ENCODE measurements at places on chromosomes 12 and 14.
A peak's percentile ranks its signal among the peaks of the same experiment; 100 is the strongest.

DNA sequence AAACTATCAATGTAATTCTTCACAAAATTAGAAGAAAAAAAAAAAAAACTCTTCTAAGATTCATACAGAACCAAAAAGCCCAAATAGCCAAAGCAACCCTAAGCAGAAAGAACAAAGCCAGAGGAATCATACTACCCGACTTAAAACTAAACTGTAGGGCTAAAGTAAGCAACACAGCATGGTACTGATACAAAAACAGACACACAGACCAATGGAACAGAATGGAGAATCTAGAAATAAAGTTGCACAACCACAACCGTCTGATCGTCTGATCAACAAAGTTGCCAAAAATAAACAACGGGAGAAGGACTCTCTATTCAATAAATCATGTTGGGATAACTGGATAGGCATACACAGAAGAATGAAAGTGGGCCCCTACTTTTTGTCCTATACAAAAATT is 16.9 kb downstream of the CDK17 start:
- DNase-seq, result no peak

DNA sequence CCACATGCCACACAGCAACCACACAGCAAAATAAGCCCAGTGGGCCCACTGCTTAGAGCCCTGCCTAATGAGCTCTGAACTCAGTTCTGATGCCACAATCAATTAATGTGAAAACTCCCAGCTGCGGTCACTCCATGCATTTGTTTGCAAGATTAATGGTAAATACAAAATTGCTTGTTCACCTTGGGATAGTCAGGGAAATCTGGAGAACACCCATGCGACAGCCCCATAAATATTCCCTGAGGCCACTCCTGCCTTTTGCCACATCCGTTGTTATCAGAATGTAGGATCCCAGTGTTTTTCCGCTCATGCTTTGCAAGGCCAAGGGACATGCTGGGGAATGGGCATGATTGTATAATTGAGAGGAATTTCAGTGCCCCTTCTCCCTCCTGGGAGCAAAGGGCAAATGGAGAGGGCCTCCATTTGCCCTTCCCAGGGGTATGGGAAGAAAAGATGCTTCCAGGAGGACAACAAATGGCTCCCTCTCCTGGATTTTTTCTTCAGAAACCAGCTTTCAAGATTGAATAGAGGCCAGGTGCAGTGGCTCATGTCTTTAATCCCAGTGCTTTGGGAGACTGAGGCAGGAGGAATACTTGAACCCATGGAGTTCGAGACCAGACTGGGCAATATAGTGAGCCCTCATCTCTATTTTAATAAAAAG is 30.8 kb upstream of the CMKLR1 start:
- DNase-seq, result no peak

DNA sequence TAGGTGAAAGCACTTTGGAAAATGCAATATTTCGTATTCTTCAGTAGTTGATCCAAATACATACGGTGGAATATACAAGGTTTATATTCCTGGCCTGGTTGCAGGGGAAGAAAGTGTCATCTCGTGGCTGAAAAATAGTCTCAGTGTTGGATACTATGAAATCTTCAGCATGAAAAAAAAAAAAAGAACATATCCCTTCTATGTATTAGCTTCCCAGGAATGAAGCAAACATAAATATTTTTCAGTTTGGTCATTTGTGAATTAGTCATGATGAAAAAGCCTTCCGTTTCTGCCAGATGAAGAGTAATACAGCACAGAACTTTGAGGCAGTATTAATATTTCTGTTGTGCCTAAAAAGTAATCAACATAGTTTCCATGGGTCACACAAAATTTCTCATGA is 36.7 kb downstream of the FLRT2 start:
- DNase-seq, result no peak

GRCh38 chr14:100982762-100983161 is 79.2 kb upstream of the RTL1 start:
- DNase-seq, result no peak

DNA sequence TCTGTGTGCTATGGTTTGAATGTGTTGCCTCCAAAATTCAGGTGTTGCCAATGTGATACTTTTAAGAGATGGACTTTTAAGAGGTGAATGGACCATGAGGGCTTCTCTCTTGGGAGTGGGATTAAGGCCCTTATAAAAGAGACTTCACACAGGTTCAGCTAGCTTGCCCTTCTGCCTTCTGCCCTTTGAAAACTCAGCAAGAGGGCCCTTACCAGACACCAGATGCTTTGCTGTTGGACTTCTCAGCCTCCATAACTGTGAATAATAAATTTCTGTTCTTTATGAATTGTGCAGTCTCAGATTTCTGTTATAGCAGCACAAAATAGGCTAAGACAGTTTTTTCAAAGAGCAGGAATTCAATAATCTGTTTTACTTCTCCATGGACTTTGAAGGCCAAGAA is 86.1 kb downstream of the DIP2B start:
- DNase-seq, result no peak

DNA sequence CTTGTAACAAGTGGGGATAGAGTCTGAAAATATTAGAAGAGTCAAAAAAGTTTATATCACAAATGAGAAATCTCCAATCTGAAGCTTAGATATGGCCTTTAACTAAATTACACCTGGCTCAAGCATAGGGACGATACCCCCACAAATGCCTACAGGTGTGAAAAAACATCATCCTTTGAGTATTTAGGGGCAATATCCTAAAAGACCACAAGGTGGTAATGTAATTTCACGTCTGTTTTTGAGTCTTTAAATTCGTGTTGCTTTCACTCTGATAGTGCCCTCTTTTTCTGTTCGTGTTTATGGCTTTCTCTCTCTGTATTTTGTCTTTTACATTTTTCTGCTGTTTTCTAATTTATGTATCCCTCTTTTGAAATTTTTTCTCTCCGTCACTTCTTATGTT is 84.3 kb downstream of the ETNK1 start:
- peak; percentile 38 for DNase-seq

DNA sequence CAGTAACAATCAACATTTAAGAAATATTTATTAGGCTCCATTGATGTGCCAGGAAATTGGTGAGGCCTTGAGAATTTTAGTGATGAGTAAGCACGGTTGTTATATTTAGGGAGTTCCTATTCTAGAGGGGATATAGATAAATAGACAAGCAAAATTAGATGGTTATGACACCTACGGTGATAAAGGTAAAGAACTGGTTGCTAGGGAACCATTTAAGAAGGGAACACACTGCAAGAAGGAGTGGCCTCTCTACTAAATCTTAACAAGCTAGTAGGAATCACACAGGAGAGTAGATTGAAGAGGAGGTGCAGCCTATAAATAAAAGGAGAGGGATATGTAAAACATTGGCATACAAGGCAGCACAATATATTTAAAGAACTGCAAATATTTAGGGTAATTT is 155.2 kb downstream of the LRIG3 start:
- no peak for DNase-seq

DNA sequence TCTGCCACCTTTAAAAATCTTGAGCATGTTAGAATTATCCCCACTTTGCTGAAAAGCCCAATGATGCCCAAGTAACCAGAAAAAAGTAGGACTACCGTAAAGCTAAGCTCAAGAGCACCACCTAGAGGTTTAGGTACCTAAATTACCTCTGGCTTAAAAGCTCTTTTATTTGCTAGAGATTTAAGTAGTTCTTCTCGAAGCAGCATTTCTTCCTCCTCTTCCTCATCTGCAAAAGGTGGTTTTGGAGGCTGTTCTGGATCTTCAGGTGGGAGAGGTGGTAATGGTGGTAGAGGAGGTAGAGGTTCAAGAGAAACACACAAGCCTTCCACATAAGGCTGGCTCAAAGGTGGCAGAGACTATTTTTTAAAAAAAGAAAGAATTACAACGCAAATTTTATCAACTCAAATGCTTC is 26.9 kb downstream of the ZFC3H1 start:
- DNase-seq, result peak; percentile 38

DNA sequence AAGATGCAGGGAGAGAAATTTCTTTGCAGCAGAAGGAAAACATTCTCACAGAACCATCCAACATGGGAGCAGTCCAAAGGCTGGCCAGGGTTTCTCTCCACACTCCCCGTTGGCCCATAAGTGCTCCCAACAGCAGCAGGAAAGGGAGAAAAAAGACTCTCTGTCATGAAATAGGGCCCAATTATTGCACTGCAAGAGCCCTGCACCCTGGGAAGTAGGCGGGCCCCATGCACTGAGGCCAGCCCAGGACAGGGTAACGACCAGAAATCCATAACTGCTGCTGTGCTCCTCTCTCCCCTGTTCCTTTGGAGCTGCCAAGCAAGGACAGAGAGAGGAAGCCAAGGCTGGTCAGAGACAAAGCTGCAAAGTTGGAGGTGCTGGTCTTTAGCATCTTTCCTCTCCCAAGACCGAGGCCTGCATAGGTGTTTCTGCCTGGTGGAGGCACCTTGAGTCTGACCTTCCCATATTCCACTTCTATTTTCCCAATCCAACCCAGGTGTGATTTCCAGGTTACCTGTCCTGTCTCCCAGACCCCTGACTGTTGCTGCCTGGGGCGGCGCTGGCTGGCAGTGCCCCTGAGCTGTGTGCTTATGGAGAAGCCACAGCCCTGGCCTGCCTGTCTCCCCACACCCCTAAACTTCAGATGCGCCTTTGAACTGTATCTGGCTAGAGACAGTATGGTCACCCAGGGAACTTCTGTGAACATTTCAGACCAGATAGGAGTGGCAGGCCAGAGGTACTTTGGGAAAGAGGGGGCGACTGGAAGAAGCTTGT is 6.8 kb downstream of the GALNT16 start:
- no peak for DNase-seq

GRCh38 chr14:33949411-33949893 is 1.4 kb downstream of the EGLN3 start:
- DNase-seq, result no peak

- DNase-seq, result no peak
These were observed 1.4 kb upstream of the MAP4K5 start for GRCh38 chr14:50533806-50534205.

- no peak for DNase-seq
These were observed 4.0 kb upstream of the RNASE4 start for GRCh38 chr14:20680363-20680762.

DNA sequence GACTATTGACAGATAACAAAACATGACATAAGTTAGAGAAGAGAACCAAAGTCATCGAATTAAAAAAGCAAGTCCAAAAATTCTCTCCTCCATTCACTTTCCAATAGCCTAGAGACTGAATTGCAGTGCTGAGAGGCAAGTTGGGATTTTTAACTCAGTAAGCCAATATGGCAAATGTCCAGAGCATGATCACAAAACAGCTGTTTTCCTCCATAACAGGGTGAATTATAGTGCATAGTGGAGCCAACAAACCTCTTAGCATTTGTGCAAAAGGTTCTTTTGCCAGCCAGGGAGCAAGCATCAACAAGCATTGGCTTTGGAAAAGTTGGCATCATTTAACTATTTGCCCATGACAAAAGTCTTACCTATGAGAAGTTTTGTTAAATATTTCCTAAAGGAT is 458.8 kb upstream of the NOVA1 start:
- DNase-seq, result no peak

GRCh38 chr14:101408077-101408831 is 153.0 kb upstream of the DIO3 start:
- no peak for DNase-seq

DNA sequence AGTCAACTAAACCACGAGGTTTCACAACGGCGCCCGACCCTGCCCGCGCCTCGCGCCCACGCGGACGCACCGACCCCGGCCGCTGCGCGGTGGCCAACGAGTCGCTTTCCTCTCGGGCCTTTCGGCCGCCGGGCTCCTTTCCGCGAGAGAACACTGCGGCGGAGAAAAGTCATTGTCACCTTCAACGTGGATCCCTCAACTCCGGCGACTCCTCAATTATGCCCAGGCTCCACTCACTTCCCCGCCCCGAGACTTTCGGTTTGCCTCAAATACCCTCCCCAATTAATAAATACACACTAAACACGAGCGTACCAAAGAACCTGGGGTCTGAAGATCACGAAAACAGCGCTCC is 450 bp downstream of the SINHCAF start:
- no peak for DNase-seq

DNA sequence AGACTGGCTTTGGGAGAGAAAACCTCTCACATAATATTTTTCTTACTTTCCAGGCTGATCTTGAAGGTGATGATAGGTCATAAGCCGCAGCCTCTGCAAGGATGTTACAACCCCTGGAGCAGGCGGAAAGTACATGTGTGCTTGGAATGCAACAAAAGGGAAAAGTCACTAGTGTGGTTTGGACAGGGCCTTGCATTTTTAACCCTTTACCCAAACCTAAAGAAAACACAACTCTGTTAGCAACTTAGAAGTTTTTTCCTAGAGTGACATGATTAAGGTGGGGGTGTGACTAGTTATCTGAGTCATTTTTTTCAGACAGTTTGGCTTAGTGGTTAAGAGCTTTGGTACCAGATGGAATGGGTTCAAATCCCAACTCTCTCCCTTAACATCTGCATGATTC is 97.0 kb downstream of the TMEM30B start:
- DNase-seq, result no peak

GRCh38 chr12:52054833-52055730 is 3.8 kb downstream of the NR4A1 start:
- DNase-seq, result no peak
